ENCODE measurements at places on chromosomes 5 and 9.

- DNase-seq = no peak
Observed at GRCh38 chr5:151886546-151887275, 37.9 kb downstream of the GLRA1 start.

- no peak for DNase-seq
Observed at GRCh38 chr9:38689678-38690077, 30.3 kb downstream of the FAM240B start.

DNA sequence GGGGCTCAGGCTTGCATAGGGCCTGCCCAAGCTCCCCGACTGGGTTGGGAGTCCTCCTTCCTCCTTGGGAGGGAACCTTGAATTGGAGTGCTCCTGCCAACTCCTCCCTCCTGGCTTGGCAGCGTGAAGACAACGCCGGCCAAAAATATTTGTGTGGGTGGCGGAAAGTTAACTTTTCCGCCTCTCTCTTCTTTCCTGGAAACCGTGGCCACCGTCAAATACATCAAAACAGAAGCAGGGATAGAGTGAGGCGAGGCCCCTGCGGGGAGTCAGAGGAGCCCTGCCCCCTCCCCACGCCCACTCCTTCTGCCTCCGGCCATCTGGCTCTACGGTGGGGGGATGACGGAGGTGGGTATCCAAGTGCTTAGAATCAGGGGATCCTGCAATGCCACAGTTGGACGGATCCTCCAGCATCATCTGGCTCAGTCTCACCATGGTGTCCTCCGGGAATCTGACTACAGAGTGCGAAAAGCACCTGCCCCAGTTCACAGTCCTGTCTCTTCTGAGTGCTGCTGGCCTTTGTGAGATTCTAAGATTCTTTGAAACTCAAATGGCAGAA, 25.2 kb upstream of the SYNPO start:
- no peak for DNase-seq

- DNase-seq = no peak
Observed at GRCh38 chr5:159359408-159359807, 29.1 kb upstream of the IL12B start.

DNA sequence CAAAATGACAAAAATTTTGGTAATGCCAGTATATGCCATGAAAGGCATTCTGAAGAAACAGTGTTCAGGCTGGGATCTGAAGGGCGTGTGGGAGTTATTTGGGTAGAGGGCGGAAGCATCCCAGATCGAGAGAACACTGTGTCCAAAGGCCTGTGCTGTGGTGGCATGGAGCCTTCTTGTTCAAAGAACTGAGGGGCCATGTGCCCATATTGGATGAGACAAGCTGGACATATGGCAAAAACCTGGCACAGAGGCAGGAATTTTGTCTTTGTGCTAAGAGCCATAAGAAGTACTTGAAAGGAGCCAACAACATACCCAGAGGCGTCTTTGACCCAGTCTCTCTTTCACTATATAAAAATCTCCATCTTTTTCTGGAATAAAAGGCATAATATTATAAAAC, 128.0 kb downstream of the SYK start:
- DNase-seq = no peak

GRCh38 chr9:136412962-136413361, 2.5 kb downstream of the PMPCA start:
- DNase-seq = no peak

DNA sequence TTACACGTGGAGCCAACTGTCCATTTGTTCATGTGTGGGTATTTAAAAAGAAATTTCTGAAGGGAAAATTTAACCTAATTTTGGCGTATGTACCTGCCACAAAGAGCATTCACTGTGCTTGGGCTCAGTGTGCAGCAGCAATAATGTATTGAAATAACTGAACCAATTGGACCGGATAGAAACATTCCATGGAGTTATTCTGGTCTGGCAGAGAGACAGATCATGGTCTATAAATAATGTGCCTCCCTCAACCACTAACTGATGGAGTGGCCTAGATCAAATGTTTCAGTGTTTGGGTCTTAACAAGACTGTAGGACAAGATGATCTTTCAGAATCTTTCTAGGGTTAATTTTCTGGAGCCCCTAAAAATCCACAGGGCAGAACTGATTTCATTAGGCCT, 469.7 kb downstream of the PRELID2 start:
- DNase-seq = no peak

DNA sequence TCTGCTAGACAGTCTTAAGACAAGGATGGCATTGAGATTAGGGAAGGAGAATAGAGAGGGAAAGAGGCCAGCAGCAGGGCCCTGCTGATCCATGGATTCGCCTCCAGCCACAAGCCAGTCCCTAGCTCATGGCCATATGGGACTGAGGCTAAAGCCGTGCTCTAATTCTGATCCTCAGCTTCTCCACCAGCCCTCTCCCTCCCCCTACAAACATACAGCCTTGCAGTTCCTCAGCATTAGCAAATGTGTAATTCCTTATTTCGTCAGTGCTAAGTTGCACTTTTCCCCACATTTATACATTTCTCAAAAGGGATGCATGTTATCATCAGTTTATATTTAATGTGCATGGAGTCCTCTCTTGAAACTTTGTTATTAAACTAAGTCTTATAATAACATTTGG, 34.8 kb downstream of the ZNF462 start:
- no peak for DNase-seq

DNA sequence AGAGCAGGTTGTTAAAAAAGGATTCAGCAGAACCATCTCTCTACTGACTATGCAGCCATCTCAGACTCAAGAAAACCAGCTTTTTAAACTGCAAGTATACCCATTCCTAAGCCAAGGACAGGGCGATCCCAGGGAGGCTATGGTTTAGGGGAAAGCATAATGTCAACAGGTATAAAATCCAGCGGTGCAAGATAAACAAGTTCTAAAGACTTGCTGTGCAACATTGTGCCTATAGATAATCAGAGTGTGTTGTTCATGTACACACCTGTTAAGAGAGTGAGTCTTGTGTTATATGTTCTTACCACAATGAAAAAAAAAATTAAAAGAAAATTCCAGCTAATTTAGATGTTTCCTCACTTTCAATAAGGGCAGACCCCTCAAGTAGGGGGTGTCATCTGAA, 63.6 kb upstream of the DIRAS2 start:
- DNase-seq = no peak

DNA sequence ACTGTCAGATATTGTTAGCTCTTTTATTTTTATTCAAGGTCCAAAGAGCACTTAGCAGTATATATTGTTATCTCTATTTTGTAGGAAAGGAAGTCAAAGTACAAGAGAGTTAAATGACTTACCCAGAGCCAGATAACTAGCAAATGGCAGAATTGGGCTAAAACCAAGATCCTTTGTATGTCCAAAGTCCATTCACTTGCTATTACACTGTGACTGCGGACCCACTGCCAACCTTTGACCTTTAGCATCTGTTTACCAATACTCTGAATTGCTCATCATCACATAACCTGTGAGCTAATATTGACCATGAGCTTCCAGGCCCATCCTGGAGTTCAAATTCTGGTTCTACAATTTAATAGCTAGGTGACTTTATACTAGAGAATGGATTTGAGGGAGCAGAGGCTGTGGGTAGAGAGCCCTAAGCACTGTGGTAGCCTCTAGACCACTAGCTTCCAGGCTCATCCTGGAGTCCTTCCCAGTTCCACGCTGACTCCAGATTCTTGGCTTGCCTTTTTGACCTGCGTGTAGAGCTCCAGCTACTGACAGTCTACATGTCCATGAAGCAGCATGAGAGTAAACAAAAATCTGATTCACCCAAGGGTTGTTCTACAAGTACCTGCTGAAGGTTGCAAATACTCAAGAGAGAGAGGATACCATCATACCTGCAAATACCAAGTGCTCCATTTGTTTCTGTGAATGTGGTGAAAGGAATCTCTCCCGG, 424.0 kb downstream of the SH3GL2 start:
- no peak for DNase-seq

DNA sequence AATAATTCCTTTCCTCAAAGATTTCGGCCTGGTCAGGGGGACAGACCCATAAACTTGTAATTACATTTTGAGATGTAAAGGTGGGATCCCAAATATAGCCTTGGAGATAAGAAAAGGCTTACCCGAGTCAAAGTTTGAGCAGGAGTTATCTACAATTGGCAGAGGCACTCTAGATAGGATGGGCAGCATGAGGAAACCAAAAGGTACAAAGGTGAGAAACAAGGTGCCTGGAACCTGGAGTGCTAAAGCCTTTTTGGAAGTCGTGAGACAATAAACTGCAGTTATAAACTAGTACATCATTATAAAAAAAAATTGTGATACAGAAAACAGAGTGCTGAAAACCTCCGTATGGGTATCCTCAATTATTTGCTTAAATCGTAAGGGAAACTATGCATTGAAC, 212.4 kb downstream of the EFNA5 start:
- DNase-seq = no peak

GRCh38 chr9:120900824-120901223, 23.8 kb upstream of the PHF19 start:
- no peak for DNase-seq

- no peak for DNase-seq
Observed at GRCh38 chr5:81234801-81235200, 1.7 kb downstream of the CKMT2 start.

DNA sequence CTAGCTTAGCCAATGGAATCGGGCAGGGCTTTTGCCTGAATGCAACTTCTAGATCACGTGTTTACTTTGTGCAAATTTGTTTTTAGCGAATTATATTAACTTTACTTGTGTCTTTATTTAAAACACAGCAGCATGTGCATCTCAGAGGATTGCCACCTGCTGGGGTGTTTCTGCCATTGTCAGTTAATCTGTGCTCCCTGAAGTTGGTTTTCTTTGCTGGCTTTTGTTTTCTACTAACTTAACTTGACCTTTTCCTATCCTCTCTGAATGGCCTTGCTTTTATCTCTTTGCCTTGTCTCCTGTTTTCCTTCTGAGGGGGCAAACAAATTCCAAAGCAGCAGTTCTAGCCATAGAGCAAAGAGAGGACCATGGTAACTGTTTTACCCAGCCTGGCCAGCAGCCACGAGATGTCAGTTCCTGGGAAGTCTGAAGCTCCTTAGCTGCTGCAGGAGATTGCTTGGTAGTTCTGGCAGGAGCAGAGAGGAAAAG, 67.6 kb downstream of the ARHGEF28 start:
- DNase-seq = no peak

- no peak for DNase-seq
Observed at GRCh38 chr5:32842813-32843530, 131.9 kb downstream of the NPR3 start.

DNA sequence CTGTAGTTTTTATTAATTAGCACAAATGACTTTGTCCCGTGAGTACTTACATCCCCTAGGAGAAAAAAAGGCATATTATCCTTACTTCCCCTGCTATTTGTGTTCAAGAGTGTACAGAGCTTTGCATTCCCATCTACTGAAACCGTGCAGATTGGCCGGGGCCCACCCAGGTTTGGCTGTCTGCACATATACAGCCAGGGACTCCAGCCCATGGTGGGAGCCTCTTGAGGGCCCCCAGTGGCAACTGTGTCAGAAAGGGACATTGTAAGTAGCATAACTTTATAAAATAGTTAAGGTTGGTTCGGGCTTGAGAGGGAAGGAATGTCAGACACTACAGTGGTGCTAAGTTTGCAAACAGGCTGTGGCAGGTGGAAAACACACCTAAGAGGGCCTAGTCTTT, 24.7 kb downstream of the PHF2 start:
- DNase-seq = no peak

- DNase-seq = no peak
Observed at GRCh38 chr5:17817990-17818389, 183.7 kb downstream of the TAF11L14 start.

- no peak for DNase-seq
Observed at GRCh38 chr5:72633649-72634048, 126.4 kb upstream of the ZNF366 start.

DNA sequence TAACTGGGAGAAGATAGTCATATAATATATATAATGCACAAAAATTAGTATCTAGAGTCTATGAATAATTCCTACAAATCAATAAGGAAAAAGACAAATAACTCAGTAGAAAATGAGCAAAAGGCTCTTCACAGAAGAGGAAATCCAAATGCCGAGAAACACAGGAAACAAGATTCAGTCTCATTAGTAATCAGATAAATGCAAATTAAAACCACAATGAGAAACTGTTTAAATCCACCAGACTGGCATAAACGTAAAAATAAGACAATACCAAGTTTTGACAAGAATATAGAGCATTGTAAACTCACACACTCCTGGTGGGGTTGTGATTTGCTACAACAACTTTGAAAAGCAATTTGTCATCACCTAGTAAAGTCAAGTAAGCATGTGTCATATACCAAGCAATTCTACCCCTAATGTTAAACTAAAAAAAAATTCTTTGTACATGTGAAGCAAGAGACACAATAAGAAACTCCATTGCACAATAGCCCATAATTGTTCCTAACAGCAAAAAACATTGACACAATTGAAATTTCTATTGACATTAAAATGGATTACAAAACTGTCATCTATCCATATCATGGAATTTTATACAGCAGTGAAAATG, 21.0 kb upstream of the UBLCP1 start:
- no peak for DNase-seq

GRCh38 chr5:39650008-39650762, 225.4 kb upstream of the DAB2 start:
- no peak for DNase-seq

DNA sequence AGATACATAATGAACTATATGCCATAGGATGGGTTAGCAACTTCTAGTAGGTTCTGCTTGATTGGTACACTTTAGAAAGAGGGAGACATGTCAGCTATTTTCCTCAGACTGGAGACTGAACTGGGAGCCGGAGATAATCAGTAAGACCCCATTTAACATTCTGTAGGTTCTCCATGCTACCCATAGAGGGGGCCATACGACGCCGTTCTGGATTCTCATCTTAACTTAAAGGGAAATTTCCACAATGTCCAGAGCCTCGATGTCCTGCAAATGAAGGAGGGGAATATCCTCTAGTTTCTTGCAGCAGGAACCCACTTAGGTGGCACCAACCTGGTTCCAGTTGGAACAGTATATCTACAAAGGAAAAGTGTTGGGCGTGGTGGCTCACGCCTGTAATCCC, 22.3 kb upstream of the NPM1 start:
- no peak for DNase-seq

DNA sequence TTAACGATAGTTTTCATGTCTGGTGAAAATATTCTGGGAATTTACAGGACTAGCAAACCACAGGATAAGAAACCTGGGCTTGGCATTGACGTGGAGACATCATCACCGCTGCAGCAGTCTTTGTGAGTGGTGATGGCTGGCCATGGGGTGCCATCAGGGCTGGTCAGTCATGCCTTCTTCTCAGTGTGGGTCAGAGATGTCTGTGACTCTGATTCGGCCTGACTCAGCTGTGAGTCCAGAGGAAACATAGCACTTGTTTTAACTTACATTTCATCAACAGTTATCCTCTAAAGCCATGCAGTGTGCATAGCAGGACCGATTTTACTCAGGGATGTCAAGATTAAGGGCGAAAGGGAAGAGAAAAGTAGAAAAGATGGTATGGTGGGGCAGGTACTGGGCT, 33.2 kb upstream of the CYFIP2 start:
- no peak for DNase-seq

GRCh38 chr9:123616707-123617106, 260.7 kb downstream of the CRB2 start:
- no peak for DNase-seq

- no peak for DNase-seq
Observed at GRCh38 chr5:14781106-14781505, 90.5 kb downstream of the ANKH start.

- no peak for DNase-seq
Observed at GRCh38 chr5:136560126-136560525, 194.8 kb upstream of the TRPC7 start.

GRCh38 chr5:139711067-139711905, 63.1 kb downstream of the CXXC5 start:
- DNase-seq = peak; percentile 63
